Nasal cavity respiratory epithelium epithelial cell of viscerocranial mucosa (primary cell): ENCODE measurements at places on chromosomes 4 and X. TPM values are rescaled to one million over a fixed set of nuclear protein-coding genes. Genes with fewer than 3 reads are reported as not detected.

CACNA1F gene
- under 0.01 and 0.07 TPM in 2 replicates for total RNA-seq

UGT2B11 gene
- not detected in 2 replicates for total RNA-seq

JADE3 gene
- 6.8 and 10.7 TPM in 2 replicates for total RNA-seq

CDS1 gene
- 29.7 and 35.7 TPM in 2 replicates for total RNA-seq

SHOX gene
- total RNA-seq = not detected in 2 replicates

CT47C1 gene
- not detected in 2 replicates for total RNA-seq

TMEM255A gene
- 0.43 TPM in 1 of 2 replicates, not detected in the other for total RNA-seq

NAP1L2 gene
- total RNA-seq = 0.68 and 0.85 TPM in 2 replicates

YTHDC1 gene
- total RNA-seq = 62.0 and 70.4 TPM in 2 replicates

NLGN4X gene
- total RNA-seq = under 0.01 and 0.50 TPM in 2 replicates

LRIT3 gene
- under 0.01 TPM in 2 replicates for total RNA-seq

POU3F4 gene
- not detected in 2 replicates for total RNA-seq

PABPC5 gene
- not detected in 2 replicates for total RNA-seq

ZNF711 gene
- 3.4 and 7.0 TPM in 2 replicates for total RNA-seq

AADAT gene
- 0.68 and 3.6 TPM in 2 replicates for total RNA-seq

SLC9B1 gene
- total RNA-seq = 0.14 and 1.4 TPM in 2 replicates

MTNR1A gene
- under 0.01 and 0.07 TPM in 2 replicates for total RNA-seq

AGTR2 gene
- total RNA-seq = not detected in 2 replicates

ZNF732 gene
- total RNA-seq = 0.68 and 1.8 TPM in 2 replicates

MTMR8 gene
- total RNA-seq = 0.68 and 1.1 TPM in 2 replicates

ZNF630 gene
- total RNA-seq = 1.4 and 3.6 TPM in 2 replicates

SLC4A4 gene
- under 0.01 and 0.21 TPM in 2 replicates for total RNA-seq

PASD1 gene
- total RNA-seq = not detected in 2 replicates

CLTRN gene
- 1.00 and 1.0 TPM in 2 replicates for total RNA-seq

PHEX gene
- 1.7 and 3.4 TPM in 2 replicates for total RNA-seq
